A172 (cell line): ENCODE measurements at places on chromosomes 2 and 18.

DNA sequence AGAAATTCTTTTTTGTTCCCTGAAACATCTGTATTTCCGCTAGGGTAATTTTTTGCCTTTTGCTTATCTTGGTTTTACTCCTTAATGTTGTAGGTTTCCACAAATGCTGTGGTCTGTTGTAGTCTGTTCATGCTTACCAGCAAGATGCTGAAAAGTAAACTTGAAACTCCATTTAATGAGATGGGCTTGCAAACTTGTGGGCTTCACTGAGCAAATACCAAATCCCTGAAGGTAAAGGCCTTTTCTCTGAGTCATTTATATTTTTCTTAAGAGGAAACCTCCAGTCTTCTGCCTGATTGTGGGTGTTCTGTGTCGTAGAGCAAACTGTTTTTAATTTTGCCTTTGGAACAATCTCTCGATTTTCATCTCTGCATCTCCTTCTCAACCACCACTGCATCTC is 9.3 kb downstream of the SP140 start:
- DNase-seq = no peak

DNA sequence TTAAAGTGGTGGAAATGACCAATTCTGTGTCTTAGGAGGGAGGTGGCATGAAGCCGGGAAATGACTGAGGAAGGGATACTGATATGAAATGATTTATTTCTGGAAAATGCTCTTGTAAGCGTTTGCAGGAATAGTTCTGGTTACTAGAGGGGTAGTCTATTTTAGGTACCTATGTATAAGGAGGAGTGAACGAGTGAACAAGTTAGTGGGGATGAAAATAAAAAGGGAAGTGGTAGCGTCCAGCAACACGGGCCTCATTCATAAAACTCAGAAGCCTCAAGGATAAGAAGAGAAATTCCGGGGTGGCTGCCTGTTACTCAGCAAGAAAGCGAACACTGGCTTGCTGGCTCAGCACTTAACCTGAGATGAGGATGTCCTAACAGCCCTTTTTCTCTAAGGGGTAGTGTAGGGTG is 303.3 kb downstream of the NCKAP5 start:
- DNase-seq = no peak

- DNase-seq = no peak
Observed at GRCh38 chr2:3148716-3149115, 228.9 kb downstream of the EIPR1 start.

GRCh38 chr2:218074031-218074430 is 5.0 kb downstream of the RUFY4 start:
- peak; percentile 23 for DNase-seq

DNA sequence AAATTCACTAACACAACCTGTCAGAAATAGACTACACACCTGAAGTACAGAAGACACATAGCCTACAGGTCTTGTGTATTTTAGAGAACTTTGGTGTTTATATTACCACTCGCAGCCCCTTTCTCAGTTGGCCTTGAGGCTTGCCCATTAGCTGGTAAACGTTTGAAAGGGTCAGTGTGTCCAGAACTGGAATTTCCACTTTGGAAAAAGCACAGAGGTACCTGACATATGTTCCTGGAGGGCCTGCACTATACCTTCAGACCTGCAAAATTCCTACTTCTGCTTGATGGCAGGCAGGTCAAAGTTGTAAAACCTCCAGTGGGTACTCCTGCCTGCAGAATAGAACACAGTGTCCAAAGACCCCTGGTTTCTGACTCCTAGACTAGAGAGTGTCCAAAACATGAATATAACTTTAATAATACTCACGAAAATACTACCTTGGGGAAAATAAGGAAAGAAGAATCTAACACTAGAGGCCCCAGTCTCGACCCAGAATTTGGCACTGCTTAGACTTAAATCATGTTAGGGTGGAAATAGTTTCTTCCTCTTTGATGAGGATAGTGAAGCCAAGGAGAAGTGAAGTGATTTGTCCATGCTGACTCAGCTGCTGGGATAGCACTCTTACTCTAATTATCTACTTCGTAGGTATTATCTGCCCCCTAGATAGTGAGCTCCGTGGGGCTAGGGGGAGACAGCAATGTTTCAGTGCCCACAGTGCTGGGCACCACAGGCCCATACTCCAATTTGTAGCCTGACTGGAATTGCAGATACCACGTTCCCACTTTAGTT is 2.8 kb downstream of the KCTD1 start:
- no peak for DNase-seq
